ENCODE measurements at places on chromosomes 6 and 20.

DNA sequence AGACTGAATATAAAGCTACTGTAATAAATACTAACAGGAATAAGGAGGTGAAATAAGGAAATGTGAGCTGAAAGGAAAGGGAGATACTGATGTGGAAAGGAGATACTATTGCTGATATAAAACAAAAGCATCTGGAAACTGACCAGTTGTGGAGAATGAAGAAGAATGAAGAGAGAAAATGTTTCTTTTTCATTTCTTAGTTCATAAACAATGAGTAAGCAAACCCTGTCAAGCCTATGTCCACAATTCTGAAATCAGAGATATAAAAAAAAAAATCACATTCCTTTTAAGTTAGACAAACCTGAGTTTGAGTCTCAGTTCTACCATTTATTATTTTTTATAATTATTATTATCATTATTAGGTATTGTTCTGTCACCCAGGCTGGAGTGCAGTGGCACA is 121.6 kb upstream of the GJE1 start:
- DNase-seq: no peak

- DNase-seq: no peak
Measured at GRCh38 chr20:52035498-52035897, 156.1 kb downstream of the ZFP64 start.

DNA sequence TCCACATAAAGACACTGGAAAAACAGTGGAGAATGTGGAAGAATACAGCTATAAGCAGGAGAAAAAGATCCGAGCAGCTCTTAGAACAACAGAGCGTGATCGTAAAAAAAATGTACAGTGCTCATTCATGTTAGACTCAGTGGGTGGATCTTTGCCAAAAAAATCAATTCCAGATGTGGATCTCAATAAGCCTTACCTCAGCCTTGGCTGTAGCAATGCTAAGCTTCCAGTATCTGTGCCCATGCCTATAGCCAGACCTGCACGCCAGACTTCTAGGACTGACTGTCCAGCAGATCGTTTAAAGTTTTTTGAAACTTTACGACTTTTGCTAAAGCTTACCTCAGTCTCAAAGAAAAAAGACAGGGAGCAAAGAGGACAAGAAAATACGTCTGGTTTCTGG is 57.1 kb downstream of the MAP3K4 start:
- no peak for DNase-seq

DNA sequence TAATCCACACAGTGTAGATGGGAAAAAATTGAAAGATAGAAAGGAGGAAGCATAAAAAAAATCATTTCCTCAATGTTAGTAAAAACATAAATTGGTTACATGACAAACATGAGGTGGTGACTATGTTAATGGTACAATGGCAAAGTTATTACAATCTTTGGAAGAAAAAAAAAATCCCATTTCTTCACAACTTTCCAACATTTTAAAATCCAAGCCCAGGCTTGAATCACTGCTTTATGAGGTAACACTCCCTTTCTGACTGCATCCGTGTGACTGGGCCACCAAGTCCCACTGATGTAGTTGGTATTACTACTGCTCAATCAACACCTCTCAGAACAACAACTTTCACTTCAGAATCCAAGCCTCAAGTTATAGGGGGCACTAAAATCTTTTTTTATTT is 160.4 kb downstream of the BTBD9 start:
- DNase-seq: no peak

- no peak for DNase-seq
Measured at GRCh38 chr20:25706793-25707192, 10.1 kb upstream of the ZNF337 start.

- DNase-seq: no peak
Measured at GRCh38 chr20:53576586-53577318, 16.9 kb downstream of the ZNF217 start.

- DNase-seq: no peak
Measured at GRCh38 chr6:5081182-5081581, 4.0 kb upstream of the PPP1R3G start.

Data from neural progenitor cell (in vitro differentiated cells).